Activated naive CD8-positive, alpha-beta T cell treated with anti-CD3 and anti-CD28 coated beads, Interleukin-2, amount 50 U/mL, for 24 hours (primary cell): ENCODE measurements at places on chromosomes 12 and 14.

DNA sequence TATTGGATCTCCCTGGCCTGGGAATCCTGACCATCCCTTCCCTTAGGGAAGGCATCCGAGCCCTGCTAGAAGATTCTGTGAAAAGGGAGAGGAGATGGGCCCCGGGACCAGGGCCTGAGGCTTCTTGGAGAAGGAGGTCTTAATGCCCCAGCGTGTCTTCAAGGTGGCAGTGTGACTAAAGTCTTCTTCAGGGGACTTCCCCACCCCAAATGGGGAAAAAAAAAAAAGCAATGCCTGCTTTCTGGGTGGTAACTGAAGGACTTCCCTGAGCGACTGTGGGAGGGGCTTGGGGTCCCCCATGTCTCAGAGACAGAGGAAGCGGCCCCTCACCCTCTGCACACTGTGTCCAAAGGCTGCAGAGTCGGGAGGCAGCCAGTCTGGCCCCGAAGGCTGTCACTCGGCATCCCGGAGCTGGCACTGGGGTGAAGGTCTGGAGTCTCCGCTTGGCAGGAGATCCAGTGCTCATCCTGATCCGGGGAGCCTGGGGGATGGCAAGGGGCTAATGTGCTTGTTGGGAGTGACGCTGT, 7.8 kb upstream of the PGF start:
- H3K27ac ChIP-seq = no peak overlapping the region
- no peak for DNase-seq
- no peak overlapping the region for H3K4me3 ChIP-seq
- H3K27me3 ChIP-seq = no peaks in the 10 kb centered on the region

DNA sequence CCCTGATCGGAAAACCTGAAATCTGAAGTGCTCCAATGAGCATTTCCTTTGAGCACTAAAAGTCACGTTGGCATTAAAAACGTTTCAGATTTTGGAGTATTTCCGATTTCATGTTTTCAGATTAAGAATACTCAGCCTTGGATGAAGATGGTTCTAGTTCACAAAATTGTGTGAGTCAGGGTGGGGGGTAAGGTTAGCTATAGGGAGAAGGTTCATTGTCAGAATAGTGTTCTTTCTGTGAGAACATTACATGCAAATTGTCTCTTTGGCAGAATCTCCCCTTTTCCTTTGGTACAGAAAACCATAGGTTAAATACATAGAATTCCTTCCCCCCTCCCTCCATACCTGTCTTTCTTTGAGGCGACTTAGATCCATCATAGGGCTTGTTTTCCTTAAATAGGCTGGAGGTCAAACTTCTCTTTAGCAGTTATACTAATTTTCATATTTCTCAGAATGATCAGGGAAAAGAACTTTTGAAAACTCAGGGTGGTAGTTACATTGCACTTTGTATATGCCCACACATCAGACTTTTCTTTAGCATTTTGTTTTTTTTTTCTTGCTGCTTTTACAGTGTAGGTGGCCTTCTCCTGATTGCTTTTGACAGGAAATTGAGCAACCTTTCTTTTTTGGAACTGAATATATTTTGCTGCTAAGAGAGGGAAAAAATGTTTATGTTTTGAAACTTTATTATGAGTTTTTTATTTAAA, 503.5 kb downstream of the PCNX1 start:
- peaks cover 37% of the 10 kb centered on the region for H3K4me1 ChIP-seq
- H3K36me3 ChIP-seq = peaks cover 18% of the 10 kb centered on the region
- no peaks in the 10 kb centered on the region for H3K27me3 ChIP-seq
- peak overlapping the region; percentile 31 for H3K27ac ChIP-seq
- no peak for DNase-seq

DNA sequence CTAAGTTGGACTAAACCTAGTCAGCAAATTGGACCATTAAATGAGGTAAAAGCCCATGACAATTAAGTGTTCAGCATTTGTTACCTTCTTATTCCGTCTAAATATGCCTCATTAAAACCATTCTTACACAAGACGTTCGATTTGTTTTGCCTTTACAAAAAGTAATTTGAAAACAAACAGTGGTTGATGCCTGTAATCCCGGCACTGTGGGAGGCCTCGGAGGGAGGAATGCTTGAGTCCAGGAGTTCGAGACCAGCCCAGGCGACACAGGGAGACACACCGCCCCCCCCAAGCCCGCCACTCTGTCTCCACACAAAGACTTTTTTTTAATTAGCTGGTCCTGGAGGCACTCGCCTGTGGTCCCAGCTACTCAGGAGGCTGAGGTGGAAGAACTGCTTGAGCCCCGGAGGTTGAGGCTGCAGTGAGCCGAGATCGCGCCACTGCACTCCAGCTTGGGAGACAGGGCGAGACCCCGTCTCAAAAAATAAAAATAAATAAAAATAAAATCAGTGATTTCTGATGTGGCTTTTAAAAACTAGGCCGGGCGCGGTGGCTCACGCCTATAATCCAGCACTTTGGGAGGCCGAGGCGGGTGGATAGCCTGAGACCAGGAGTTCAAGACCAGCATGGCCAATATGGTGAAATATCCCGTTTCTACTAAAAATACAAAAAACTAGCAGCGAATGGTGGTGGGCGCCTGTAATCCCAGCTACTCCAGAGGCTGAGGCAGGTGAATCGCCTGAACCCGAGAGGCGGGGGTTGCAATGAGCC, 856 bp upstream of the EIF4B start:
- H3K36me3 ChIP-seq = peaks cover 38% of the 10 kb centered on the region
- peak overlapping the region; percentile 98 for H3K4me3 ChIP-seq
- DNase-seq = peak; percentile 8
- peaks cover 45% of the 10 kb centered on the region for H3K4me1 ChIP-seq
- H3K27ac ChIP-seq = peak overlapping the region; percentile 99

GRCh38 chr12:54858562-54858961, 4.2 kb downstream of the MUCL1 start:
- H3K27ac ChIP-seq = no peak overlapping the region
- no peaks in the 10 kb centered on the region for H3K36me3 ChIP-seq
- no peak overlapping the region for H3K4me3 ChIP-seq
- peaks cover 12% of the 10 kb centered on the region for H3K27me3 ChIP-seq

- H3K27me3 ChIP-seq = no peaks in the 10 kb centered on the region
- no peak for DNase-seq
- peaks cover 2% of the 10 kb centered on the region for H3K36me3 ChIP-seq
- peaks cover 34% of the 10 kb centered on the region for H3K4me1 ChIP-seq
- peak overlapping the region; percentile 95 for H3K27ac ChIP-seq
These were observed 505 bp upstream of the BCDIN3D start for GRCh38 chr12:49843411-49843810.

- H3K4me3 ChIP-seq = no peak overlapping the region
- H3K36me3 ChIP-seq = peaks cover 2% of the 10 kb centered on the region
- DNase-seq = no peak
- H3K27me3 ChIP-seq = peaks cover 2% of the 10 kb centered on the region
- no peak overlapping the region for H3K27ac ChIP-seq
- H3K4me1 ChIP-seq = peaks cover 32% of the 10 kb centered on the region
These were observed 26.0 kb downstream of the PPFIBP1 start for GRCh38 chr12:27549801-27550652.

DNA sequence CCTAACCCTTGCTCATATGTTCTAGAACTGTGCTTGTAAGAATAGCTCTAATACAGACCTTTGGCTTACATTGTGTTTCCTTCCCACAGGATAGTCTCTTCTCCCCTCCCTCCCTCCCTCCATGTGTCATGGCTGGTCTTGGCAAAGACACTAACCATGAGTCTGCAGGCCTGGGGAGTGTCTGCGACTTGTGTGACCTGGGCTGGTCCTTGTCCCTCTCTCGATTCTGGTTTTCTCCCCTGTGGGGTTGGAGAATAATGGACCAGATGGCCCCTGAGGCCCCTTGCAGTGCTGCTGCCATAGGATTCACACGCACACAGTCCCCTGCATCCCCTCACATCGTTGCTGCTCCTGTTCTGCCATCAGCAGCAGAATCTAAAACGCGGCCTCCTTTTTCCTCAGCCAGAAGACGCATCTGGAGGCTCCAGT, 30.3 kb downstream of the DEGS2 start:
- H3K36me3 ChIP-seq = peaks cover 28% of the 10 kb centered on the region
- no peaks in the 10 kb centered on the region for H3K4me1 ChIP-seq
- DNase-seq = no peak
- no peaks in the 10 kb centered on the region for H3K27me3 ChIP-seq
- H3K4me3 ChIP-seq = no peak overlapping the region
- H3K27ac ChIP-seq = no peak overlapping the region

DNA sequence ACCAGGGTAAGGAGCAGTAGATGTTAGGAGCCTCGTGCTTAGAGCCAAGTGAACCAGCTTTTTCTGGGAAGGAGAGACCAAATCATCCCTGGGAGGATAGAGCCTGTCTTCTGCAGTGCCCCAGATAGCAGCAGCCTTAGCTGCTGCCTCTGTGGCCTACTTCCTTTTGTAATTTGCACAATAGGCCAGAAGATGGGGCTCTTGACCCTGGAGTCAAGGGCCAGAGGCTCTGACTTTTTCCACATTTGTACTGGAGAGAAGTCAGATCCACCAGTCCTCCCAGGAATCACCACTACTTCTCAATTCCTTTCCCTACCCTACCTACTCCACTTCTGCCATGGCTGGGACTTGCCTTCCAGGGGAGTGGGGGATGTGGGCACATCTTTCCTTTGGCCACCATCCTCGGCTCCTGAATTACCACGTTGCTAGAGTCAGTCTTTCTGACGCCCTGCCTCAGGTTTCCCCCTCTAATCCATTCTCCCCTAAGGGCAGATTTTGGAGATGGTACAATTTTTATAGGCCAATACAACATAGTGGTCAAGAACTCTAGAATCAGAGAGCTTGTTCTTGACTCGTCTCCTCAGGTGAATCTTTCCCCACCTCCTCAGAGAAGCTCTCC, 3.3 kb upstream of the SLC4A8 start:
- H3K4me1 ChIP-seq = peaks cover 10% of the 10 kb centered on the region
- no peak overlapping the region for H3K27ac ChIP-seq
- DNase-seq = peak; percentile 48
- H3K4me3 ChIP-seq = no peak overlapping the region
- no peaks in the 10 kb centered on the region for H3K27me3 ChIP-seq
- no peaks in the 10 kb centered on the region for H3K36me3 ChIP-seq

GRCh38 chr14:58072288-58073071, 79.5 kb downstream of the ARMH4 start:
- DNase-seq = peak; percentile 40
- H3K27me3 ChIP-seq = peaks cover 15% of the 10 kb centered on the region
- H3K27ac ChIP-seq = no peak overlapping the region
- H3K4me3 ChIP-seq = no peak overlapping the region
- no peaks in the 10 kb centered on the region for H3K36me3 ChIP-seq

- no peak overlapping the region for H3K27ac ChIP-seq
- peaks cover 35% of the 10 kb centered on the region for H3K4me1 ChIP-seq
- H3K36me3 ChIP-seq = peaks cover 17% of the 10 kb centered on the region
- DNase-seq = no peak
These were observed 37.5 kb downstream of the GALC start for GRCh38 chr14:87955501-87955900.

GRCh38 chr12:122158700-122159285, 15.2 kb downstream of the IL31 start:
- H3K36me3 ChIP-seq = no peaks in the 10 kb centered on the region
- peaks cover 18% of the 10 kb centered on the region for H3K4me1 ChIP-seq

DNA sequence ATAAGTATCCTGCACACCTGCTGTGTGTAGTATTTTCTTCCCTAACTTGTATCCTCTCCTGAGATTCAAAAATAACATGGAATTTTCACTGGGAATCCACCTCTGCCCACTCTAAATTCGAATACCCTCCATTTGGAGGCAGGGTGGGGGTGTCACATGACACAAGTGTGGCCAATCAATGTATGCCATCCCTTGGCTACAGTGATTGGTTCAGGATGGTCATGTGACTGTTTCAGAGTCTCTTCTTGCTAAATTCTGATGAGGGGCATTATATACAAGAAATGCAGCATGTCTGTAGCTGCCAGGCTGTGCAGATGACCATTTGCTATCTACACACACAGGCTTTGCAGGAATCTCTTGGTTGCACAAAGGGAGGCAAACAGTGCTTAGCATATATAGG, 86.8 kb upstream of the TMEM132C start:
- DNase-seq = no peak
- H3K4me1 ChIP-seq = no peaks in the 10 kb centered on the region
- no peak overlapping the region for H3K4me3 ChIP-seq
- no peaks in the 10 kb centered on the region for H3K27me3 ChIP-seq
- no peak overlapping the region for H3K27ac ChIP-seq

- peaks cover 3% of the 10 kb centered on the region for H3K27me3 ChIP-seq
- no peak overlapping the region for H3K27ac ChIP-seq
These were observed 42.4 kb upstream of the VRK1 start for GRCh38 chr14:96754845-96755184.

DNA sequence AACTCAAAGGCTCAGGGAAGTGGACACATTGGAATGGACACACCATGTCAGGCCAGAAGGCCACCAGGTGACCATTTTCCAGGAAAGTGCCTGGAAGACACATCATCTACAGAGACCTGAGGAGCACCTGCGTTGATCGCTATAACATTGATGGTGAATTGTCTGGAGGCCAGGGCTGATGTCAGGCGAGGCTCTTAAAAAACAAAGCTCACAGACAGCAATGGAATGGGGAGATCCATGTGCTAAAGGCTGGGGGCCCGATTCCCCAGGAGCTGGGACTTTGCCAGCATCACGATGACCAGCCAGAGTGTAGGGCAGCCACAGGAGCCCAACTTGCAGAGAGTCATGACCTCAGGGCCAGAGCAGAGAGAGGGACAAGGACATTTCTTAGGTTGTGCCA, 30.3 kb downstream of the DIO3 start:
- H3K27ac ChIP-seq = no peak overlapping the region
- H3K4me3 ChIP-seq = no peak overlapping the region
- DNase-seq = no peak
- H3K27me3 ChIP-seq = no peaks in the 10 kb centered on the region
- peaks cover 4% of the 10 kb centered on the region for H3K36me3 ChIP-seq
- H3K4me1 ChIP-seq = peaks cover 12% of the 10 kb centered on the region

- peaks cover 34% of the 10 kb centered on the region for H3K4me1 ChIP-seq
- H3K27me3 ChIP-seq = peaks cover 12% of the 10 kb centered on the region
- no peak for DNase-seq
- H3K4me3 ChIP-seq = no peak overlapping the region
- no peak overlapping the region for H3K27ac ChIP-seq
These were observed 15.3 kb upstream of the BCL7A start for GRCh38 chr12:122006186-122006926.

- H3K27ac ChIP-seq = peak overlapping the region; percentile 97
- peaks cover 43% of the 10 kb centered on the region for H3K4me1 ChIP-seq
- H3K36me3 ChIP-seq = no peaks in the 10 kb centered on the region
- peak; percentile 64 for DNase-seq
- peak overlapping the region; percentile 68 for H3K4me3 ChIP-seq
These were observed 41.9 kb downstream of the PSMA6 start for GRCh38 chr14:35333797-35334743.

DNA sequence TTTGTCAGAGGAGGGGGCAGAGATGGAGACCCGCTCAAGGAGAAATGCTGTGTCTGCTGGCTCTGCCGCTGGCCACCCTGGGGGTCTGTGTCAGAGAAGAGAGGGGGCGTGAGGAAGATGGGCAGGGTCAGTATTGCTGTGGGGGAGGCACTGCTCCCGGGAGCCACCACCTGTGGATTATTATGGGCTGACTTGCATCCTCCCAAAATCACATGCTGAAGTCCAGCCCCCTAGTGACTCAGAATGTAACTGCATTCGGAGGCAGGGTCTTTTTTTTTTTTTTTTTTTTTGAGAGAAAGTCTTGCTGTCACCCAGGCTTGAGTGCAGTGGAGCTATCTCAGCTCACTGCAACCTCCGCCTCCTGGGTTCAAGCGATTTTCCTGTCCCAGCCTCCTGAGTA, 12.3 kb downstream of the ABCD4 start:
- H3K27me3 ChIP-seq = no peaks in the 10 kb centered on the region
- H3K4me1 ChIP-seq = no peaks in the 10 kb centered on the region
- no peak overlapping the region for H3K4me3 ChIP-seq
- H3K36me3 ChIP-seq = peaks cover 22% of the 10 kb centered on the region
- no peak for DNase-seq
- no peak overlapping the region for H3K27ac ChIP-seq
